ENCODE measurements at places on chromosomes 4 and X. TPM values are rescaled to one million over a fixed set of nuclear protein-coding genes. Genes with fewer than 3 reads are reported as not detected.

SULT1E1 gene
- 0.33 TPM for total RNA-seq

MMRN1 gene
- total RNA-seq: 0.77 TPM

ATP2B3 gene
- total RNA-seq: under 0.01 TPM

GPR50 gene
- not detected for total RNA-seq

CXorf49 gene
- total RNA-seq: not detected

CHRDL1 gene
- 1.2 TPM for total RNA-seq

SLC34A2 gene
- total RNA-seq: not detected

RBM46 gene
- not detected for total RNA-seq

RAB33A gene
- 4.3 TPM for total RNA-seq

AKAP14 gene
- total RNA-seq: not detected

CLNK gene
- not detected for total RNA-seq

SPANXA2 gene
- total RNA-seq: not detected

DAPP1 gene
- total RNA-seq: not detected

HTR2C gene
- total RNA-seq: under 0.01 TPM

HTT-AS gene
- not detected for total RNA-seq

CXCL11 gene
- total RNA-seq: not detected

UBA1 gene
- 170 TPM for total RNA-seq

CTSO gene
- 10.8 TPM for total RNA-seq

ADH7 gene
- total RNA-seq: not detected

WAS gene
- 0.22 TPM for total RNA-seq

EGF gene
- 1.3 TPM for total RNA-seq

RAB40A gene
- total RNA-seq: under 0.01 TPM

ZNF718 gene
- 8.2 TPM for total RNA-seq

LONRF3 gene
- 1.00 TPM for total RNA-seq

PCDH18 gene
- total RNA-seq: 82.2 TPM

TNMD gene
- total RNA-seq: not detected

PIGA gene
- total RNA-seq: 11.0 TPM

FAM241A gene
- 3.2 TPM for total RNA-seq

CXorf65 gene
- total RNA-seq: not detected

CHIC2 gene
- 43.9 TPM for total RNA-seq

All from uterine smooth muscle cell (primary cell).